Neuronal stem cell (in vitro differentiated cells): ENCODE measurements at places on chromosomes 7 and 10.

DNA sequence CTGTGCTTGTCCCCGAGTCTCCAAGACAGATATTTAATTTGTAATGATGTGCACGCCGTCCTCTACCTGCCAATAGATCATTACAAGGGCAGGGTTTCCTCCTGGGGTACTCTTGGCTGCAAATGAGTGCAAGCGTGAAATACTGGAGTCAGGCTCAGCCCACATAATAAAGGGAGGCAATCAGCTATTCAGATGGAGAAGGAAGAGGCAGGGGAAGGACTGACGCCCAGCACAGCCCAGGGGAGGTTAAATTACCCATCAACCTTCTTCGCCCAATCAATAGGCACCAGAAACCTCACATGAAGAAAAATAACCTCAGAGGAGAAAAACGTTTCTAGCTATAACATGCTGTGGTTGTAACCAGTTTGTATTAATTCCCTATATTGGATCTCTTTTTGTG, 544.9 kb upstream of the ADARB2 start:
- DNase-seq, result no peak

DNA sequence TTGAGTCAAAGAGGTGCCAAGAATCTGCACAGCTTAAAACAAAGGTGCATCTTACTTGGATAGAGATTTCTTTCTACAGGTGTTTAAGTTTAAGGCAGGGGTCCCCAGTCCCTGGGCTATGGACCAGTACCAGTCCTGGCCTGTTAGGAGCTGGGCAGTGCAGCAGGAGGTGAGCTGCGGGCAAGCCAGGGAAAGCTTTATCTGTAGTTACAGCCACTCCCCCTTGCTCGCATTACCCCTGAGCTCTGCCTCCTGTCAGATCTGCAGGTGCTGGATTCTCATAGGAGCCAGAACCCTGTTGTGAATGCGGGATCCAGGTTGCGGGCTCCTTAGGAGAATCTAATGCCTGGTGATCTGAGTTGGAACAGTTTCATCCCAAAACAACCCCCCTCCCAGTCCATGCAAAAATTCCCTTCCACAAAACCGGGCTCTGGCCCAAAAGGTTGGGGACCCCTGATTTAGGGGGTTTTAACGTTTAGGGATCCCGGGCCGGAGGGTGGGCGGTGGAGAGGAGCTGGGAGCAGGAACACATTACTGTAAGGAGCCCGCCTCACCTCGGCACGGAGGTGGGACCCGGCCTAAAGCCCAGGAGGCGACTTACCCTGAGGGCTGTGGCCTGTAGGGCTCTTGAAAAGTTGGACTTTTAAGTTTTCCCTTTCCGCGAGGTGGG, 60.2 kb downstream of the ZNF467 start:
- no peak for DNase-seq

DNA sequence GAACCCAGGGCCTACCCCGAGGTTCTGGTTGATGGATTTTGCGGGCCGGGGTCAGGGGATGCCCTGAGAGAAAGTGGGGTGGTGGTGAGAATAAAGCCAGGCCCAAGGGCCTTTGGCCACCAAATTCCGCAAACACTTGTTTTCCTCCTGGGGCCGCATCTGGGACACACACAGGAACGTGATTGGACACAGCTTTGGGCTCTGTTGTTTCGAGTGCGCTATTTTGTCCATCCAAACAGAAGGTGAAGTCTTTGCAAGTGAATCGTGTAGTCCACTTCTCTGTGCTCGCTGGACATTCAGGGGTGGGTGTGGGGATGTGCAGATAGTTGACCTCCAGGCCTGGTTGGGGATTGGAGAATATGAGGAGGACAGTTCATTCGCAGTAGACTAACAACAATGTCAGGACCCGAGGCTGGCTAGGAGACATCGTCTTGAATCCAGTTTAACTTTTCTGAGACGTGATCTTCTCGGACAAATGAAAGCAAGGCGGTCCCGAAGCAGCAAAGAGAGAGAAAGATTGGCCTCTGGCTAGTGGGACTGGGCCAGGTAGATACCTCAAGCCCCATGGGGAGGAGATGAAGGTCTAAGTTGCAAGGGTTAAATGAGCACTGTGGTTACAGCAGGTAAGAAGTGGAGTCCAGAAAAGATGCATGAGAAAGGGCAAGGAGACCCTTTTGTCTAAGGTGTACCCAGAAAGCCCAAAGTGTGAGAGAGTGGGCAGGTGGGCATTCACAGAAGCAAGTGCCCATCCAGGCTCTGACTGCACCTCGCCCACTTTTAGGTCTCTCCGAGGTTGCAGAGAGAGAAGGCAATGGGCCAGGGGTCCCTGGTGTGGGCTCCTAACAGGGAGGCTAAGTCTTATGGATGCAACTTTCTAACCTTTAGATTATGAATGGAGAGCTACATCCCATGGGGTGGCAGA, 764 bp upstream of the FAM131B start:
- no peak for DNase-seq

GRCh38 chr10:121260377-121260776, 337.9 kb downstream of the FGFR2 start:
- DNase-seq, result no peak

DNA sequence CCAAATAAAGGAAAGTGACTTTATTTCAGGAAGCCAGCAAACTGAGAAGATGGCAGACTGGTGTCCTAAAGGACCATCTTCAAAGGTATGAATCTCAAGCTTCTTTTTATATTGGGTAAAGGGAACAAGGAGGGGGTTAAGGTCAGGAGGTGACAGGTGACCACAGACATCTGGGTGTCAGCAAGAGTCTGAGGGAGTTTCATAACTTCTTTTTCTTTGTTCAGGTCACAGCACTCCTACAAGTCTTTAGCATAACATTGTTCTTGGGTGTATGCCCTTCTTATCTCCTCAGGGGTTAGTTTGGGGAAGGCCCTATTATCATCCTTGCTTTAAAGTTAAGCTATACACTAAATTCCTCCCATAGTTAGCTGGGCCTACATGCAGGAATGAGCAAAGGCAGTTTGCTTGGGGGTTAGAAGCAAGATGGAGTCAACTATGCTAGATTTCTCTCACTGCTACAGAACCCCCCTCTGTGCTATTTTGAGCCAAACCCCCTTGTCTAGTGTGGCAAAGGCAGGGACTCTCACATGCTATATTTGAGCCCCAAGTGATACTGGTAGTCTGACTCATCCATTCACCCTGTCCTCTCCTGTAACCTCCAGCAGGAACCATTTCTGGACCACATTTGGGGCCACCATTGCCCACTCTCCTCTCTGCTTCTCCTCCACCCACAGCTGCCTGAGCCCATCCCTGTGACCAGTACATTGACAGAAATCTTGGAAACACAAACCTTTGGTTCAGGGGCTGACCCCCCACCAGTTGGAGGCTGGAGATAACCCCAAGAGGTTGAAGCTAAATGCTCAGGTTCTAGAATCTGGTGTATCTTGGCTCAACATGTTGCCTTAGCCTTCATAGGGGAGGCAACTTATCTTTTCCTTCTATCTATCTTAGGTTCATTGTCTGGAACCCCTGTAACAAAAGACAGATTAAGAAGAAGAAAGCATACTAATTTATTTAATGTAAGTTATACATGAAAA, 55.5 kb upstream of the LRGUK start:
- DNase-seq, result no peak

DNA sequence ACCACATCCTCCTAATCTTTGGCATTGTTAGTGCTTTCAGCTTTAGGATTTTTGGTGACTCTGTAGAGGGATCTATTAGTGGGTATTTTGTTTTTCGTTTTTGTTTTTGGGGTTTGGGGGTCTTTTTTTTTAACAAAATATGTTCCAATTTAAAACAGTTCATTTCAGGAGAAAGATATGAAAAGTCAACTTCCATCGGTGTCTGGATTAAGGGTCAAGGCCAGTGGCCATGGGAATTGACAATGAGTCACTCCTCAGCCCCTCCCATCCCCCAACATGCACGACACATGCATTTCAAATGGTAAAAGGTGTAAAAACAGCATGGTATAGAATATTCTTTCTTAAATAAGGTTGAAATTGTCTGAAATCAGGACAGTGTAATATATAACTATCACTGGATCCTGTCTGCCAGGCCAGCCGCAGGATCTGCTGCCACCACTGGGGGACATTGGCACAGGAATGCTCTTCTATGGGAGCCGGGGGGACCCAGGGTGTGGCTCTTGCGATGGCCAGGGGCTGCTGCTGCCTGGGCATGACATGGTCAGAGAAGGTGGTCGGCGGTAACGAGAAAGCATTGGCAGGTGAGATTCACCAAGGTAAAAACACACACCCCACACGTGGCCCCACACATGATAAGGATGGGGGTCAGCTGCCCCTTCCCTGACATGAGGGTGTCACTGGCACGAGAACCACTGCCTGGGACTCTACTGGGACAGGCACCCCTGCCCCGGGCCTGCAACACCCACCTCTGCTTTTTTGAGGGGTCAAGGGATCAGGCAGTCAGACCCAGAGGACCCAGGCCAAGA, 126.2 kb upstream of the KCTD7 start:
- DNase-seq, result no peak

- DNase-seq, result no peak
Observed at GRCh38 chr7:53541475-53541874, 506.0 kb downstream of the POM121L12 start.

GRCh38 chr10:11529276-11529903, 82.1 kb downstream of the USP6NL start:
- DNase-seq, result no peak

DNA sequence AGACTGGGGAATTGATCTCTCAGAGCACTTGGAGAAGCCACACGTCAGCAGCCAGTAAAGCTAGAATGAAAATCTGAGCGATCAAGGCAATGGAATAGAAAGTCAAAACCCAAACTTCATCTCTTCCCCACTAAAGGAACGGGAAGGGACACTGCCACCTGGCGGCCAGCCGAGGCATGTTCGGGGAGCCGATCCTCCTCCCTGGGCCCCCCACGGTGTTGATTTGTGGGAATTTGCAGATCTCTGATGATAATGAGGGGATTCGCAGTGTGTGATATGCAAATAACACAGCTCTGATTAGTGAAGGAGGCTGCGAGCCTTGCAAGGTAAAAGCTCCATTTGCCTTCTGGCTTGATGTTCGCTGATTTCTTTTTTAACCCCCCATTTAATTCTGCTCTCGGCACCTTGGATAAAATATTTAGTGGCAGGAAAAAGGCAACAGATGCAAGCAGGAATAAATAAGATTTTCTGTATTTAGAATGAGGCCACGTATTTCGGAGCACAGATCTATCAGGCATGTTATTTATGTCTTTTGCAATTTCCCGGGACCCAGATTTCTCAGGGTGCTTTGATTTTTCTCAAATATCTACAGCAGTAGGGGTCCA, 258.6 kb downstream of the PAXIP1 start:
- DNase-seq, result peak; percentile 68

GRCh38 chr10:112471878-112472487, 25.0 kb downstream of the VTI1A start:
- DNase-seq, result peak; percentile 20

DNA sequence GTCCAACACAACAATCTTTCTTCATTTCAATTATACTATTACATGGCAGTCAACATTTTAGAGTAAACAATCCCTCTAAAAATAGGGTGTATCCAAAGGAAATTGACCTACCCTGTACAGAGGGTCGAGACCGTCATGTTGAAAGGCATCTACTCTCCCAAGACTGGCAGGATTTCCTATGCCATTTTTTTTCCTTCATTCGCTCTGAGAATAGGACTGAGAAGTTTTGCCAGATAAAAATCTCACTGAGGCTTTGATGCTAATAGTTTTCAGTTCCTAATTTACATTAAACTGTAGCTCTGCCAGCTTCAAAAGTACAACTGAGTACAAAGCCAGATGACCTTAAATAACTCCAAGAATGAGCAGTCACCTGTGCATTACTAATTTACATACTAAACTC, 84.5 kb upstream of the SEMA3C start:
- DNase-seq, result no peak

GRCh38 chr10:104333728-104334373, 4.4 kb downstream of the ITPRIP start:
- DNase-seq, result no peak

GRCh38 chr10:97066877-97067555, 118.7 kb downstream of the SLIT1 start:
- no peak for DNase-seq

DNA sequence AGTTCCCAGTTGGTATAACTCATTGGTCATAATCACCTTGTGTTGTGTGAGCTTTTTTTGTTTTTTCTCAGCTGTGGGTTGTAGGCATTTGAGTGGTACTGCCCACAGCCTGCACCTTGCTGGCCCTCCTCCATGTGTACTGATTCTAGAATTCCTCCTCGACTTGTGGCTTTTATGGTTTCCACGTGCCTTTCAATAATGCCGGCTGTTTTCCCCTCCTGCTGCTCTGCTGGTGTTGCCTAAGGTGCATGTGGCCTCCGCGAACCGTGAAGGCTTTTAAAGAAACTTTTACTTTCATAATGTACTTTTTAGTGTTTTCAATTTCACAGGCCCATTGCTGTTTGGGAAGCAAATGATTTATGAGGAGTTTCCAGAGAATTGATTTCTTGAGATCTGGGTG, 518.0 kb downstream of the REEP3 start:
- no peak for DNase-seq

GRCh38 chr7:140039896-140040295, 22.9 kb downstream of the PARP12 start:
- DNase-seq, result no peak

- no peak for DNase-seq
Observed at GRCh38 chr10:120499883-120500282, 42.9 kb downstream of the PLPP4 start.

DNA sequence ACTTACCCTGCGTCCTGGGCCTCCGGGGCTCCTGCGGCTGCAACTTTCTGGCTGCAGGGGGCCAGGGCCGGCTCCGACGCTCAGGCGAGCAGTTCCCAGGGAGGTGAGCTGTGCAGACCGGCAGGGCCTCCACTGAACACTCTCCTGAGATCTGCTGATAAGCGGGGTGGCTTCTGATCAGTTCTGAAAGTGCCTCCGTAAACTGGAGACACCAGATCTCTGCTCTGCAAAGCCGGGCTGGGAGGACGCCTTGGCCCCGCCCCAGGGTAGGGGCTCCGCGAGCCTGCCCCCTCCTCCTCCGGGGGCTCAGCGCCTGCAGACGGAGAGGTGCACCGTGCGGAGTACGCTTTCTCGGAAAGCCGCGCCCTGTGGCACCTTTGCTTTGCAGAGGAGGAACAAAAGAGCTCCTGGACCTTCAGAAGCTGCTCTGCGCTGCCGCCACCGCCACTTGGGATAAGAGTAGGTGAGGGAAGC, 141.3 kb upstream of the VKORC1L1 start:
- peak; percentile 27 for DNase-seq
